ENCODE measurements at places on chromosomes 4 and X.

DNA sequence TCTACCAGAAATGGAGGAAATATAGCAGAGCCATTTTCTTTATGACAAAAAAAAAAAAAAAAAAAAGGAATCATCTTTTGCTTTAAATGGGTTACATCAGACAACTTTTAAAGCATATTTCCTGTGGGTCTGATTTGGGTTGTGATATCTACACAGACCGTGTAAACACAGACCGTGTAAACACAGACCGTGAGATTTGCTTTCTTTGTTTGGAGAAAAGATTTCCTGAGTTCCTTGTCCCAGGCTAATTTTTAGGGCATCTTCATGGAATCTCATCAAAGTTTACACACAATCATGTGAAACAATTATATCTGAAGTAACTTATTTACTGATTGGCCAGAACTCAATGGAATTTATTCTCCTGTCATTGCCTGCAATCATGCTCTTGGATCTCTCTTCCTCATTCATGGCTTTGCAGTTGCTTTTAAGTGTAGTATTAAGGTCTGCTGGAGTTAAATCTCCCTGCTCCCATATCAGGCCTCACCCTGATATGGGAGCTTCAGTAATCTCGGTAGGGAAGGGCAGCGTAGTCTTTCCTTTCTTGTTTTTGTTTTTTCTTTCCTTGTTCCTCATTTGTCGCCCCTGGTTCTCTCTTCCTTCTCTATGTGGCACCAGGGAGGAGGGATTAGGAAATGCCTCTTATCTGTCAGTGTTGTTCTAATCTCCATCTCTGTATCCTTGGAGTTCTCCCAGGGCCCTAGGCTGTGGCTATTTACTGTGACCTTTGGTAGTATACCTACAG lies 248.6 kb upstream of the JADE1 start:
- no peak for DNase-seq

DNA sequence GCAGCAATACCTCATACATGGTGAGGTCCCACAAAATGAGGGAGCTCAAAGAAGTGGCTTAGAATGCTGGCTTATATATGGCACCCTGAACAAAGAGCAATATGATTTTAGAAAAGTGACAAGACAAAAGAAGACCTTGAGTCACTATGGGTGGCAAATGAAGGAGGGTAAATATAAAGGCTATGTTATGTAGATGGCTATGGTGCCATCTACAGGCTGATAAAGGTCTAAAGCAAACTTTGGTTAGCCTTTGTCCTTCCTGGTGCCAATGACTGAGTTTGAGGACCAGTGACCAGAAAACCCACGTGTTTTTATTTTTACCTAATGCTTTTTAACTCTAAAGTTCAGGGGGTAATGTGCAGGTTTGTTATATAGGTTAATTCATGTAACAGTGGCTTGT lies 151.8 kb downstream of the CCNG2 start:
- no peak for DNase-seq

DNA sequence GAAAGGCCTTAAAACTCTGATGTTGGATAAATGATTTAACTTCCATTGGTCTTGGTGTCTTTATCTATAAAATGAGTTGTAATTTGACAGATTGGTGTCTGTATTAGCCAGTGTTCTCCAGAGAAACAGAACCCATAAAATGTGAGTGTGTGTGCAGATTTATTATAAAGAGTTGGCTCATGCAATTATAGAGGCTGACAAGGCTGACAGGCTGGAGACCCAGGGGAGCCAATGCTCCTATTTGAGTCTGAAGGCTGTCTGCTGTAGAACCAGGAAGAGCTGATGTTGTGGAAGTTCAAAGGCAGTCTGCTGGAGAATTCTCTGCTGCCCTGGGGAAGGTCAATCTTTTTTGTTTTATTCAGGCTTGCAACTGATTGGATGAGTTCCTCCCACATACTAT lies 131.7 kb downstream of the SLC4A4 start:
- DNase-seq: no peak

DNA sequence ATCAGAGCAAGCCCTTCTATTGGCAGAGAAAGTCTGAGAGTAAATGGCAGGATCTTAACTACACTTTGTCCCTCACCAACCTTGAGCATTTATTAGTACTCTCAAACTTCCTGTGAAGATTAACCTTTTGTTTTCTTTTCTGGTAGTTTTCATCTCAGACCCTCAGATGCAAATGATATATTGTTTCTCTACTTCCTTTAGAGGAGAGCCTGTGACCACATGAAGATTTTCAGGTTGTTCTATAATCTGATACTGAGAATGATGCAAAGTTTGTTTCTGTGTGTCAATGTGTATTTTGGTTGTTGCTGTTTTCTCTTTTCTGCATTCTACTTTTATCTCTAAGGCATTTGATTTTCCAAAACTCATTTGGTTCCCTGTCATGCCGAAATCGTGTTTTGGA lies 165.8 kb upstream of the CYSLTR1 start:
- no peak for DNase-seq

DNA sequence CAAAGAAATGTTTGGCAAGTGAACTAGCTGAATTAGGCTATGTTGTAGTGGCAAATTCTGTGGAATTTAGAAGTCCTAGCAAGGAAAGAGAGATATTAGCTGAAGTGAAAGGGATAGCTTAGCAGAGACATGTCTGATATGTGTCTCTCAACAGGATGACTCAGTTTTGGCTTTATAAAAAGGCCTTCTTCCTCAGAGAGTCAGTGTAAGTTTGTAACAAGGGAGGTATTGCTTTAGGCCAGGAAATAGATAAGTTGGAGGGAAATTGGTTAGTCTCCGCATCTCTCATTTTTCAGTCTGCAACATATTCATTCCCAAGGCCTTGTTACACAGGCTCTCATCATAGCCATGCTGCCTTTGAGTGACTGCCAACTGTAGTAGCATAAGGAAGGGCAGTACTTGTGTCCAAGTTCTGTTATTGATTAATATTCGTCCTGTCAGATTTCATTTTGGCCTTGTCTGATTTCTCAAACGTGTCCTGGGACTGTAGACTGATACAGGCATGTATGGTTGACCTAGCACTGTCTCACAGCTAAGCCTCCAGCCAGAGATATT lies 4.0 kb downstream of the TMEM164 start:
- DNase-seq: no peak

DNA sequence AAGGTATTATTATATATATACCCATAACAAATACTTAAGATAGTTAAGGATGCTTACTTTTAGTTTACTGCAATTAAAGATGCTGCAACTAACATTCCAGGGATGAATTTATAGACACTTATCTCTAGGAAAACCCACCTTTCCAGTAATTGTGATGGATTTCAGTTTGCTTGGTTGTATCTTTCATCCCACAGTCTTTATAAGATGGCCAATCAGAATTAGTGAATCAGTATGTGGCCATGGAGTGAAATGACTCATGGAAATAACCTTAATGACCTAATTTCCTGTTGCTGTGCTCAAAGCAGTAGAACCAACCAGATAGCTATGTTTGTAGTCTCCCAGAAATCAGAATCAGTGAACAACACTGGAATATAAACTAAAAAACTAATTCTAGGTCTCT lies 26.4 kb downstream of the MOSPD2 start:
- no peak for DNase-seq

DNA sequence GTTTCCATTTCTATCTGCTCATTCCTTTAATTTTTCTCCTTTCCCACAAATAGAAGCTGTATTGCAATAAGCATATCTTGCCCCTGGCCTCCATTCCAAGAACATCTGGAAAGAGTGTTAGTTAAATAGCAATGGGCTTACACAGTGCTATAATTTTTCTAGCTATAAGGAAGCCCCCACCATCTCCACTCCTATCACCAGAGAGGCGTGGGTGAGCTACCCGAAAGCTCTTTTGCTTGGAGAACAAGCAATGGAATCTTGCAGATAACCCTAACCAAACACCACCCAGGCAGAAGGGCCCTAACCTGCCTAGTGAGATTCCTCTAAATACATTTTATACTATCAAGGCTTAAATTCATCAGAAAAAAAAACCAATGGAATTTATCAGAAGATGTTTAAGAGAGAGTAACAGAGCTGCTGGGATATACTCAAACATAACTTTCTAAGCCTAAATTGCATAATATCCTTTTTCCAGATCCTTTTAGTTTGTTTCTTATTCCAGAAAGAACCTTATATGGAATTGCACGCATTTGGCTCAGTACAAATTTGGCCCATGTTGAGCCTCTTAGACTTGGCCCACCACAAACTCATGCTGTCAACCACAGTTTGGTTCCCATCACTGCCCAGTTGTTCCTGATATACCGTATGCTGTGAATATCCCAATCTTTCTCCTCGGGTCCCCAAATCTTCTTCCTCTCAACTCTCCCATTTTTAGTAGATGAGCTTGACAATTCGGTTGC lies 91.6 kb upstream of the PLAC1 start:
- no peak for DNase-seq

- DNase-seq: no peak
These were observed 2.5 kb upstream of the USP27X start for GRCh38 chrX:49876750-49877149.

- DNase-seq: no peak
These were observed 767 bp upstream of the SMIM20 start for GRCh38 chr4:25913056-25913850.

GRCh38 chrX:129769467-129770154 lies 10.1 kb upstream of the SASH3 start:
- no peak for DNase-seq

DNA sequence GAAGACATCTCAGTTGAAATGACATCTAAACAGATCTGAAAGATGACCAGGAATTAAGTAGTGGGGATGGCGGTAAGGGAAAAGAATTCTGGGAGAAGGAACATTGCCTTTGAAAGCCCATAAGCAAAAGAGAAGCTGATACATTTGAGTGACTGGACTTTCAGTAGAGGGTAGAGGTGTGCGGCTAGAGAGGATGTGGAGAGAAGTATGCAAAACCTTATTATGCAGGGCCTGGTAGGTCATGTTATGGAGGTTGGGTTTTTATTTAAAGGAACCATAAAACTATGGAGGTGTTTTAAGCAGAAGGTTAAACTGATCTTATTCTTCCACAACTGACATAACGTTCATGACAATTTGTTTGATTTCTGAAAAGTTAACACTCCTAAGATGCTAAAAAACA lies 36.3 kb downstream of the RPS6KA3 start:
- no peak for DNase-seq

GRCh38 chr4:130192787-130193186 lies 1096.8 kb downstream of the C4orf33 start:
- DNase-seq: no peak

GRCh38 chr4:89855236-89855635 lies 18.3 kb upstream of the SNCA start:
- no peak for DNase-seq

GRCh38 chr4:94409962-94410361 lies 41.8 kb upstream of the PDLIM5 start:
- no peak for DNase-seq

- DNase-seq: no peak
These were observed 192.8 kb upstream of the BCOR start for GRCh38 chrX:40290517-40290916.

DNA sequence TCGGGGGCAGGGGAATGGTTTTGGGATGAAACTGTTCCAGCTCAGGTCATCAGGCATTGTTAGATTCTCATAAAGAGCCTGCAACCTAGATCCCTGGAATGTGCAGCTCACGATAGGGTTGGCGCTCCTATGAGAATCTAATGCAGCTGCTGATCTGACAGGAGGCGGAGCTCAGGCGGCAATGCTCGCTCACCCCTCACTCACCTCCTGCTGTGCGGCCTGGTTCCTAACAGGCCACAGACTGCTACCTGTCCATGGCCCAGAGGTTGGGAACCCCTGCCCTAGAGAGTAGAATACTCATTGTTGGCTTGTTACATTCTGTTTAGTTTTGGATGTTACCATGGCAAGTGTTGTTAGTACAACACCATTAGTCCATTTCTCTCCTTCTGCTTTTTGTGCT lies 40.8 kb upstream of the STX18 start:
- DNase-seq: no peak

GRCh38 chrX:97985096-97985495 lies 1101.4 kb downstream of the RPA4 start:
- DNase-seq: no peak

GRCh38 chrX:101956556-101956955 lies 24.7 kb upstream of the ZMAT1 start:
- DNase-seq: no peak

GRCh38 chrX:123277347-123277746 lies 93.3 kb downstream of the GRIA3 start:
- no peak for DNase-seq

DNA sequence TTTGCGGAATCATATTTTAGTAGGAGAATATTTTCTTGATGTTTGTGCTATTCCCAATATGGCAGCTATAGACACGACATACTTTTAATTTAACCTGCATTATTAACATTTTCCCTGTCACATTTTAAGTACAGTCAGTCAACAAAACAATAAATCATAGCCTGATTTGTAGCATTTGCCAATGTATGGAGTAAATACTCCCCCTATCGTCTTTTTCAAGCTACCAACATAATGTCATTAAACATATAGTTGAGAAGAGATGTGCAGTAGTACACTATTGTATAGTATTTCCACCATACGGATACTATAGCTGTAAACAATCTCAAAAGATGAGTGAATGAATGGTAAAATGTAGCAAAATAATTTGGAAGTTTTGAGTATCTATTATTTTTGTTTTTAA lies 303.7 kb upstream of the MAGEB2 start:
- no peak for DNase-seq

- DNase-seq: no peak
These were observed 175.4 kb downstream of the PPP1R2C start for GRCh38 chrX:42602566-42602965.

DNA sequence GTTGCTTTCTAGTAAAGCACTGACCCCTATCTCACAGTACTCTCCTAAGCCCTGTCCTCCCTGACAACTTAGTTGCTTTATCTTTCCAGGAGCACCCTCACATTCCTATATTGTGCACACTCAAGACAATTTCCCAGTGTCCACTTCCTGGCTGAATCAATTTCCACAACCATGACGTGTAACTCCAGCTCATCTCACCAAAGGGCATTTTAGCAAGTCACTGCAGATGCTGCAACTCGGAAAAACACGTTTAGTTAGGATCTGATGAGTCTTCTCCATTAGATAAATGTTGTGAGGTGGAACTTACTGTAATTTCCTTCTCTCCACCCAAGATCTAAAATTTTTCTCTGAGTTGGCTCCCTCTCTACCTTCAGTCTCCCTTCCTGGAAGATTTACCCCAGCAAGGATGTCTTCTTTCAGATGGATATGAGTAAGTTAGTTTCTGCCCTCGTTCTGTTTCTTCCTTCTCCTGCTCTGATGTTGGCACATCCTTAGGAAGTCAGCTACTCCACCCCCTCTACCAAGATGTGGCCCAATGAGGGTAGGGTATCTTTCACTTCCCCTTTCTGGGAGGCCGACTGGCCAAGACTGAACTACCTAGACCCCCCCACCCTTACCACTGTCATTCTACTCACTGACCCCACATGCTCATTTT lies 28.8 kb upstream of the IL13RA1 start:
- no peak for DNase-seq

- DNase-seq: no peak
These were observed 251.8 kb upstream of the FTHL17 start for GRCh38 chrX:31323658-31324057.

DNA sequence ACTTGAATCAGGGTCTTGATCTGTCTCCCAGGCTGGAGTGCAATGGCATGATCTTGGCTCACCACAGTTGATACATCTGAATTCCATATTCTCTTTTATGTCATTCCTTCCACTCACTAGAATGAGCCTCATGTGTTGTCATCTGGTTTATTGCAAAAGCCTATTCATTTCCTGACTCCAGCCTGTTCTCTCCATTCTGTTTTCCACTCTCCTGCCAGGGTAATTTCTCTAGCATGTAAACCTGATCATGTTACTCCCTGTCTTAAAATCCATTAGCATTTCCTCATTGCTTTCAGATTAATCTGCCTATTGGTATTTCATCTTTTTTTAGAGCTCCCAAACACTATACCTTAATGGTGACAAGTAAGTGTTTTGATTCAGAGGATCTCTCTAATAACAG lies 4.3 kb upstream of the DDX60L start:
- no peak for DNase-seq
